ENCODE measurements at places on chromosomes 16 and 17.

DNA sequence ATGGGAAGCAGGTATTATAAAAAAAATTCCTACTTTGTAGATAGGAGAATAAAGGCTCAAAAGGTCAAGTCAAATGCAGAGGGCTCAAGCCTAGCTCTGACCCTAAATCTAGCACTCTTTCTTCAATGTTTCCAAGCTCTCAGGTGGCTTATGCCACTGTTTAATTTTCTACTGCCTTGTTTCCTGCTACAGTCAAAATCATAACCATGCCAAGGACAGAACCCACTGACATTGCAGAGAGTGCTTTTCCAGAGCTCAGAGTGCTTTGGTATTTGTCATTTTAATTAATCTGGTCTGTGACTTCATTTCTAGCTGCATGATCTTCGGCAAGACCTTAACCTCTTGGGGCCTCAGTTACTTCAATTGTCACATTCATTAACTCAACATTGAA, 344.7 kb downstream of the CA10 start:
- no peak for DNase-seq

- DNase-seq: no peak
Measured at GRCh38 chr17:55673743-55674506, 48.7 kb downstream of the TMEM100 start.

GRCh38 chr16:69309316-69309715, 1.8 kb upstream of the VPS4A start:
- DNase-seq: no peak

- no peak for DNase-seq
Measured at GRCh38 chr16:79013930-79014660, 586.4 kb downstream of the MAF start.

- peak; percentile 44 for DNase-seq
Measured at GRCh38 chr17:38663125-38663751, 11.5 kb downstream of the EPOP start.

DNA sequence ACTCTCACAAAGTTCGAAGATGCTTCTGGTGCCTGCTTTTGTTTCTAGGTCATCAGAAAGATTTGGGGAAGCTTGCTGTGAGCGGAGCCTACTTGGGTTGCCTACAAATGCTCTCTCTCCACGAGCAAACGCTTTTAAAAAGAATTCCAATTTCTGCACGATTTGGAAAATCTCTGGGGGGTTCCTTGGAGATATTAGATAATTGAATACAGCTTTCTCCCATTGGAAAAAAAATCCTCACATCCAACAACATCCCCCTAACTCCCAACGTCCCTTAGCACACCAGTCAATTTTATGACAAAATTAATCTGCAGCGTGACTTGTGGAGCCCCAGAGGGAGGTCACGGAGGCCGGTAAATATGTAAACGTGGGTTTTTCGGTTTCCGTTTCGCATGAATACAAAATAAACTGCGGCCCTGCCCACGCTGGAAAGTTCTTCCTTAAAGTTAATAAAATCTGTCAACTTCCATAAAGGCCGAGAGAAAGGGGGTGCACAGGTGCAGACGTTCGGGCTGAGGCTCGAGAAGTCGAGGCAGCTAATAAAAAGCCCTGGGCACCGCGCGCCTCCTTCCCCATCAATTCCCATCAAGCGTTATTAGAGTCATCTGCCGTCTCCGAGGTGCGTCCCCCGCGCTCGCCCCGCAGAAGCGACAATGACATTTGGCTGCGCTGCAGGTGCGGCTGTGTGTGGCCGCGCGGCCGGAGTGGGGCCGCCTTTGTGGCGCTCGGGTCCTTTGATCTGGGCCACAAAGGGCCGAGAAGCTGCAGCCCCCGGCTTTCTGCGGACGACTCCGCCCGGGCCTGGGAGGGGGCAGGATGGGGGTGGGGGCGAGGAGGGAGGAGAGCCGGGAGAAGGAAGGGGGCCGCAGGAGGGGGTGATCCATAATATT, 37.6 kb downstream of the SALL1 start:
- DNase-seq: no peak

DNA sequence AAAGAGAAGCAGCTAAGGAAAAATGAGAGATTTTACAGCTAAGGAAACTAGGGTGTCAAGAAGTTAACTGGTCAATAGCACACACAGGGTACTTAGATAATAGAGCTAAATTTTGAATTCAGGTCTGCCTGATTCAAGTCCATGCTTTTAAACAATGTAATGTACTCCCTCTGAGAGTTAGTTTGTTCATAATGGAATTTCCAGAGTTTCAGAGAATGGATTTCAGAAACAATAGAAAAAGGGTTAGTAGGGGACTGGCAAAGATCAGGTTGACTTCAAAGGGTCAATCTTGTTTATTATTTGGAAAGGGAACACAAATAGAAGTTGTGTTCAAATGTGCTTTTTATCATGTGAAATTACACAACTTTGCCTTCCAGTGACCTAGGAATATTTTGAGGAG, 17.9 kb downstream of the NSRP1 start:
- DNase-seq: no peak

DNA sequence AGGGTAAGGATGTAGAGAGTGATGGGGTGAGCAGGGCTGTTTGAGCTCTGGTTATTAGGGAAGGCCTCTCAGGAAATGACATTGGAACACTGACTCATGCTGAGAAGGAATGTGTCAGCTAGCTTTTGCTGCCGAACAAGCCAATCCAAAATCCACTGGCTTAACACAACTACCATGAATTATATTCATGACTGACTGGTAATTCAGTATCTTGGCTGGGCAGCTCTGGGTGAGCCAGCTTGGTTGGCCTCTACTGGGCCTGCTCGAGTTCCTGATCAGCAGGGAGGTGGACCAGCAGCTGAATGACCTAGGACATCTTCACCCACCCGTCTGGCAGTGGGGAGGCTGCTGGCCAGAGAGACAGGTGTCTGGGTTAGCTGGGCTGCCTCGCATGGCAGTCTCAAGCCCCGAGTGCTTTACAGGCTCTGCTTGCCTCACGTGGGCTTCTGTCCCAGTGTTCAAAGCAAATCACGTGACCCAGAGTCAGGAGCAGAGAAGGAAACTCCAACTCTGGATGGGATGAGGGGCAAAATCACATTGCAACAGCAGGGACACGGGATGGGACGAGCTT, 209.4 kb downstream of the KATNIP start:
- no peak for DNase-seq

DNA sequence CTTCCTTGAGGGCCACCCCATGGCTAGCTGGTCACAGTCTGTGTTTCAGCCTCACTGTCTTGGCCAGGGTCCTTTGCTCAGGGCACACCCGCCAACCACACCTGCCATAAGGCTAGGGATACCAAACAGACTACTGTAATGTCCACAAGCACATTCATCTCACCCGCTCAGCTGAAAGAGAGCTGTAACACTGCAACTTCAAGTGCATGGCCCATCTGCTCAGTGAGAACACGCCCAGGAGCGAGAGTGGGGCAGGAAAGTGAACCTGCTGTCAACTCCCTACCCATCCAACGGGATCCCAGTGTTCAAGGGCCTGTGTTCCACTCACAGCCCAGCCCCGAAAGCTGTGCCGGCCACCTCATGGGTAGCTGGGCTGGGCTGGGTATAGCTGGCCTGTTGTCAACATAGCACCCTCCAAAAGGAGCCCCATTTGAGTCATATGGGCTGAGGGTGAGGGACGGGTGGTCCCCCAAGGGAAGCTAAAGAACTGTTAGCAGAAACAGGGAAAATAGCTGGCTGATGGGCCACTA, 55.7 kb downstream of the SCNN1B start:
- DNase-seq: no peak

DNA sequence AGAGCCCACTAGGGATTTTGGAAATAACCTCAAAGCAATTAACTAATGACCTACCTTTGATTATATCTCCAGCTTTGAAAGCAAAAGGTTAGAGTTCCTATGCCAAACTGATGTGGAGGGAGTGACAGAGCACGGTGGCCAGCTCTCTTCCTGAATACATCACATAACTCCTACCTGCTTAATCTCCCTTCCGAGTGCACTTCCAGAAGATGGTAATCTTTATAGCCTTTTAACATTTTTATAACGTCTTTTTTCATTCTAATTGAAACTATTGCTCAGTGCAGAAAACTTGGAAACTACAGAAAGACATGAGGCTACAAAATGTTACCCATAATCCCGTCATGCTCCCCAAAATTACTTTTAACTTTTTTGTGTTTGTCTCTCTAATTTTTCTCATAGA, 110.5 kb upstream of the COX10 start:
- DNase-seq: no peak

- peak; percentile 65 for DNase-seq
Measured at GRCh38 chr17:79612468-79613194, 1.8 kb upstream of the RBFOX3 start.

DNA sequence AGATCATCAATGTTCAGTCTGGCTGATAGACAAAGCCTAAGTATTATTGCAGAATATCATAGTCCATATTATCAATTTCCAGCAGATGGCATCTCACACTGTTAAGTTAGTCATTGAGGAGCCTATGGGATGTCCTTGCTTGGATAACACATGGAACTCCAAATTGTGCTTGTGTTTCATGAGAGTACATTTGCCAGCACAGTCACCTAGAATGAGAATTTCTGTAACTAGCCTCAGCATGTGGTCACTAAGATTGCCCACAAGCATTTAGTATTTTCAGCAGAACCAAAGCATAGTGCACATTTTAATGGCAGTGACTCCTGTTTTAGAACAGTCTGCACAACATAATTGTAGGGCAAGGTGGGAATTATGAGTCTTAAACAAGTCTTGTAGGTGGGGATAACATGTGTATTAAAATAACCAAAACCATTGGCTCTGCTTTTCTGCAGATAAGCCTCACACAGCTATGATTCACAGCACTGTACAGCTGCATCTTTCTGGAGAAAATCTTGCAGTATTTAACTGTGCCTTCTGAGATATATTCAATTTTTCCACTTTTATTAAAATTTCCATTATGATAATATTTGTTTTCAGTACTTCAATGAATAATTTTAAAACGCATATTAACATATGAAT, 882.8 kb upstream of the SOX9 start:
- no peak for DNase-seq

DNA sequence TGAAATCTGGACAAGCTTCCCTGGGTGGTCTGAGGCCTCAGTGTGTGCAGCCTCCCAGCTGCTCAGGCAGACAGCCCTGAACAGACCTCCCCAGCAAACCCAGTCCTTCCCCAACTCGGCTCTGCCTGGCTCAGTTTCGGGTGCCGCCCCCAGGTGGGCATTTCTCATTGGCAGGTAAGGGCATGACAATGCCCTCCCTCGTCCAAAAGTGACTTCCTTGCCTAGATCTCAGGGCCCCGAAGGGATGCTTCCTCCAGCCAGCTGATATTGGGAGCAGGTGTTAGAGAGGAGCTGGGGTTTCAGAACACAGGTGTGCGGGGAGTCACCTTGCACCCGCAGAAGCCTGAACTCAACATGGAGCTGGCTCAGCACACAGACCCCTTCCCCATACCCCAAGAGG, 3.8 kb upstream of the PPL start:
- no peak for DNase-seq

GRCh38 chr17:79314617-79315357, 240.2 kb downstream of the ENGASE start:
- no peak for DNase-seq

DNA sequence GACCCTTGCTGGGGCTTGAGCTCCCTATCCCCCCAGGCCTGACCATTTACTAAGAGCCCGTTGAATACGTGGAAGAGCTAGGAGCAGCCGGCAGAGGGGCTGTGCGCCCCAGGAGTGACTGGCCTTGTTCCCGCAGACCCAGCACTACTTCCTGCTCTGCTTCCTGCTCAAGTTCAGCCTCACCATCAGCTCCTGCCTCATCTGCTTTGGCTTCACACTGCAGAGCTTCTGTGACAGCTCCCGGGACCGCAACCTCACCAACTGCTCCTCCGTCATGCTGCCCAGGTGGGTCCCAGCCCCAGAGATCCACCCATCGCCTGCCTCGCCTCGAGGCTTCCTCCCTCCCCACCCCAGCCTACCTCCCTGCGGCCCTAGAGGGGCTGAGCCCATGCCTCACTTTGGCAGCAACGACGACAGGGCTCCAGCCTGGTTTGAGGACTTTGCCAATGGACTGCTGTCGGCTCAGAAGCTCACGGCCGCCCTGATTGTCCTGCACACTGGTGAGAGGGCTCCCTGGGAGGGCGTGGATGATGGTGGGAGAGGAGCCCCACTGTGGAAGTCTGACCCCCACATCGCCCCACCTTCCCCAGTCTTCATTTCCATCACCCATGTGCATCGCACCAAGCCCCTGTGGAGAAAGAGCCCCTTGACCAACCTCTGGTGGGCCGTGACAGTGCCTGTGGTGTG, 17.2 kb downstream of the CASKIN2 start:
- no peak for DNase-seq

DNA sequence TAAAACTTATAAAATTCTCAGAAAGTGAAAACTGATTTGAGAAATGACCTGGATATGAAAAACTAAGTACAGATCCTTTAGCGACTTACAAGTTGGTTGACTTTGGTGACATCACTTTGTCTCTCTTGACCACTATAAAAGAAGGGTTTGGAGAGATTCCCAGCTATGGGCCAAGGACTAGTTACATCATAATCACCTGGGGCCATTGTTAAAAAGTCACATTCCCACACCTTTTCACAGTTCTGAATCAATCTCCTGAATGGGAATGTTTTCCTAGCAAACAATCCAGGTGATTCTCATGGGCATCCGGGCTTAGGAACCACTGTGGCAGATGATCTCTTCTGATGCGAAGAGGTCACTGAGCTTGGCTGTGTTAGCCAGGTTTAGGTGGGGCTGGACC, 620 bp upstream of the VWA3A start:
- no peak for DNase-seq

DNA sequence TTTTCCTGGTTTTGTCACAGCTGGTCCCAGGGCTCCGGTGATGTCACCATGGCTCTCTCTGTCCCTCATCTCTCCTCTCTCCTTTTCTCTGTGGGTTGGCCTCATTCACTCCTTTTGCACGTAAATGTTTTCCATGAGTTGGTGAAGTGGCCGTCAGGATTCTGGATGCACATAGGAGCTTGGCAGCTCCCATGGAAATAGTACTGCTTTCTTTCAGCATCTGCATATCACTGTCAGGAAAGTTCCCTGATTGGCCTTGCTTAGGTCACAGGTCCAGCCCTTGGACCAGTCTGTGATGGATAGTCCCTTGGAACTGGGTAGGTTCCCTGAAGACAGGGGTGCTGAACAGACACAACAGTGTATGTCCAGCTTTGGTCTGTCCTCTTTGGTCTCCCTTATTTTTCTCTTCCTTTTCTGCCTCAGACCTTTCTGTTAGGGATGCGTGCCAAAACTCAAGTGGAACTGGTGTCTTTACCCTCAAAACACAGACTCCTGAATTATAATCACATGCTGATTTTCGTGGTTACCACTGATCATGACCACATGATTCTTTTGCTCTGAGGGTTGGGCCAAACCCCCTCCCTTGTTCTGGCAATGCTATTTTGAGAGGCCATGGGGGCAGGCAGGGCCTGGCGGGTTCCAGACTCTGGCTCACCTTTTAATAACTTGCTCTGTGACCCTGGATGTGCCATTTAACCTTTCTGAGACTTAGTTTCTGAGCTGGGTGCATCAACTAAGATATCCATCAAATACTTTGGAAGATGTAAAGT, 99.0 kb downstream of the MSI2 start:
- no peak for DNase-seq

GRCh38 chr16:66614161-66614802, 9.8 kb downstream of the CMTM3 start:
- no peak for DNase-seq

GRCh38 chr17:46976626-46977270, 2.3 kb downstream of the RPRML start:
- DNase-seq: no peak

- no peak for DNase-seq
Measured at GRCh38 chr17:74394977-74395376, 27.7 kb downstream of the GPR142 start.
